Smooth muscle cell of the pulmonary artery (primary cell): ENCODE measurements at places on chromosomes 13 and 19. TPM values are rescaled to one million over a fixed set of nuclear protein-coding genes. Genes with fewer than 3 reads are reported as not detected.

The ZNF564 gene
- total RNA-seq: 7.4 and 8.5 TPM in 2 replicates

The ZNF541 gene
- total RNA-seq: 0.07 and 0.17 TPM in 2 replicates

The RYR1 gene
- under 0.01 and 0.03 TPM in 2 replicates for total RNA-seq

The CNFN gene
- not detected in 2 replicates for total RNA-seq

The CIRBP gene
- 88.7 and 88.8 TPM in 2 replicates for total RNA-seq

The NTF4 gene
- total RNA-seq: not detected in 2 replicates

The ZNF480 gene
- 3.7 and 4.2 TPM in 2 replicates for total RNA-seq

The ERICH6B gene
- total RNA-seq: not detected in 2 replicates

The C13orf42 gene
- not detected in 2 replicates for total RNA-seq

The ZNF43 gene
- 4.7 and 4.8 TPM in 2 replicates for total RNA-seq

The ENOX1 gene
- 5.5 and 7.6 TPM in 2 replicates for total RNA-seq

The ACP5 gene
- 2.4 TPM in 2 replicates for total RNA-seq
